D341Med (cell line): ENCODE measurements at places on chromosomes 6 and 20.

GRCh38 chr20:51463560-51463959 lies 79.0 kb downstream of the NFATC2 start:
- no peak for DNase-seq

- DNase-seq = no peak
These were observed 117.4 kb downstream of the TBC1D32 start for GRCh38 chr6:121216928-121217327.

GRCh38 chr6:146913842-146914488 lies 290.3 kb upstream of the STXBP5 start:
- no peak for DNase-seq

- DNase-seq = no peak
These were observed 108.0 kb downstream of the PPP1R14C start for GRCh38 chr6:150250826-150251225.

GRCh38 chr6:132934496-132934895 lies 120.1 kb downstream of the RPS12 start:
- DNase-seq = no peak

DNA sequence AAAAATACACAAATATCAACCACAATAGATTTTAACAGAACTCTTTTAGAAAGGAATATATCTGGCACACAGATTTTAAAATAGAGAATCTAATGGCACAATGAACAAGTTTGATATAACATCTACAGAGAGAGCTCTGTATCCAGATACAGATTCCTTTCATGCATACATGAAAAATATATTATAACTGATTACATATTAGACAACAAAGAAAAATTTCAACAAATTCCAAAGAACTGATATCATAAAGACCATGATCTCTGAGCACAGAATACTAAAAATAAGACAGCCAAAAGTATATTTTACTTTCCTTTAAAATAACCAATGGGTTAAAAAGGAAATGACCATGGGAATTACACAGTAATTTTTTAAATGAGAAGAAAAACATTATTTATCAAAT lies 74.1 kb upstream of the MAP7 start:
- DNase-seq = no peak

DNA sequence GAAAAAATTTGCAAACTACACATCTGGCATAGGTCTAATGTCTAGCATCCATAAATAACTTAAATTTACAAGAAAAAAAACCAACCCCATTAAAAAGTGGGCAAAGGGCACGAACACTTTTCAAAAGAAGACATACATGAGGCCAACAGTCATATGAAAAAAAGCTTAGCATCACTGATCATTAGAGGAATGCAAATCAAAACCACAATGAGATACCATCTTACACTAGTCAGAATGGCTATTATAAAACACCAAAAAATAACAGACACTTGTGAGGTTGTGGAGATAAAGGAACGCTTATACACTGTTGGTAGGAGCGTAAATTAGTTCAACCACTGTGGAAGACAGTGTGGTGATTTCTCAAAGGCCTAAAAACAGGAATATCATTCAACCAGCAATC lies 33.7 kb upstream of the EPB41L2 start:
- DNase-seq = no peak

DNA sequence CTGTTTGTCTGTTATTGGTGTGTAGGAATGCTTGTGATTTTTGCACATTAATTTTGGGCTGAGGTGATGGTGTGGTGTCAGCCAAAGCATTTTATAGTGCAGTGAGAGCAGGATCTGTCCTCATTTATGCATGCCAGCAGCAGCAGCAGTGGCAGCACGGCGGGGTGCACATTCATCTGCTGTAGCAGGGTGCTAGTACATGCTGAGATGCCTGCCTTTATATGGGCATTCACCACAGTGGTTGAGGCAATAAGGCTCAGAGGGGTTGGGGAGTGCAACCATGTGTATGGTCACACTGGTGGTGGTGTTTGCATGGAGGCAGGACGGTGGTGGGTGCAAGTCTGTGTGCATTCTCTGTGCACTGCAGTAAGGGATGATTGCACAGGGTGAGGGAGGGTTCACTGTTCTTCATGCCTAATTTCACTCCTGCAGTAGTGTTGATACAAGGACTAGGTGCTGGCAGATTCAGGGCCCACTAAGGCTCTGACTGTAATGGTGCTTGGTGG lies 129.3 kb upstream of the SYNCRIP start:
- DNase-seq = no peak

DNA sequence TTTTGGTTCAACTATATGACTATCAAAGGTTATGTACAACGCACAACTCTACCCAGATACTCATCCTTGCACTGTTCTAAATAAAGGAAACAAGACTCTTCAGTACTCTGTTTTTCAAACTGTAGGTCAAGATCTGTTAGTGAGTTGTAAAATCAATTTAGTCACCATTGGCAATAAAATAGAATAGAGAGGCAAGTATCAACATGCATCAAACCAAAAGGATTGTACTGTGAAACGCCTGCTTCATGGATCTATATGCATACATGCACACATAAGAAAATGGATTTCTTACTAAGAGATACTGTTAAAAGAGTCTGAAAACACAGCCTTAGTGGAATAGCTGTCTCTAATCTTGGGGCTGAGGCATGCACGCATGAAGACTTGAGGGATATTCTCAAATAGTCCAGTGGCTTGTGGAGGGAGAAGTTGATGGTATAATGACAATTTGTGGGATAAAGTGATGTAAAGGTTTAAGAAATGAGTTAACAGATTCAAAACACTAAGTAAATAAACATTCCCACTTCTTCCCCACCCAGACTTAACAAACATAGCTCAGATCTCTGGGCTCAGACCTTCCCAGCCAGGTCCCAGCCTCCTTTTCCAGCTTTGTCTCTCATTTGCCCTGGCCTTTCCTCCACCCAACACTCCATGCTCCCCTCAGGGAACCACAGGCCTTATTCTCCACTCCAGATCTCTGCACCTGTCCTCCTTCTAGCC lies 10.7 kb upstream of the LZTS3 start:
- no peak for DNase-seq

DNA sequence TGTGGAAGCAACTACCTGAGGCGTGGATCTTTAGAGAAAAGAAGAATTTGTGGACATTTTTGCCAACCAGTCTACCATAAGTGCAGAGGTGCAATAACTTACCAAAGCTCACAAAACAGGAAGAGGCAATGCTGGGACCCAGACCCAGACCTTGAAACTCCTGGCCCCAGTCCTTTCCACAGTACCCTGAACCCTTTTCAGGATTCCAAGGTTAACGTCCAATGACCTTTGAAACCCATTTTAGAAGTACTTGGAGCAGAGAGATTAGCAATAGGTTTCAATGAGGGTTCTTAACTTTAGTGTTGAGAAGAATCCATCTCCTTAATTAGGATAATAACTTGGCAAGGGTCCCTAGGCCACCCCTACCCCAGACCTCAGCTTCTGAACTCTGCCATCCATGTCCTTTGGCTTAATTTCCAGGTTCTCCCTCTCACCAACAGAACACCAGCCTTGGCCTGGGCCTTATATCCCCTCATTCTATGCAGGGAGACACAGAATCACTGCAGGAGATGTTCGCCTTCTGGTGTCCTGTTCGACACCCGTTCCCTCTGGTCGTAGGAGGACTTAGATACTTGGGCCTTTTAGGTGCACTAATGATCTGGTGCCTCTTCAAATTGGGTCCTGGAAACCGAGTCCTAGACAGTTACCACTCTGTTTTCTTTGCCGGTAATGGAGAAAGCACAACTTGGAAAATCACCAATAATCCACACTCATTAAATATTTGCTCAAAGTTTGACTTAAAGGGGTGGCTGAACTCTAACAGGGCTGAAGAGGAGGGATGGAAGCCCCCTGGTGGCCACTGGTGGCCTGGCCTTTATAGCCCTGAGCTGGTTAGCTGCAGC lies 40.6 kb downstream of the ISM1 start:
- peak; percentile 72 for DNase-seq

GRCh38 chr20:1629321-1629720 lies 9.5 kb upstream of the SIRPB1 start:
- no peak for DNase-seq
